Muscle of arm (tissue), 14 donors: ENCODE measurements at places on chromosomes 6 and 20. TPM values are rescaled to one million over a fixed set of nuclear protein-coding genes. Genes with fewer than 3 reads are reported as not detected.

TMEM170B gene
- polyA plus RNA-seq: 6.9 TPM

VWA7 gene
- polyA plus RNA-seq: 4.1 TPM

SCRT2 gene
- not detected for polyA plus RNA-seq

TGM3 gene
- not detected for polyA plus RNA-seq

GMPR gene
- 39.7 TPM for polyA plus RNA-seq

TCP11 gene
- not detected for polyA plus RNA-seq

TRERF1 gene
- polyA plus RNA-seq: 10.3 TPM

TMEM151B gene
- polyA plus RNA-seq: 2.8 TPM
